ENCODE measurements at places on chromosomes 6 and 20.

GRCh38 chr6:20447581-20448132 lies 46.0 kb downstream of the E2F3 start:
- DNase-seq: no peak

GRCh38 chr20:56656632-56657031 lies 27.5 kb downstream of the TFAP2C start:
- DNase-seq: no peak

- no peak for DNase-seq
These were observed 34.5 kb upstream of the HBS1L start for GRCh38 chr6:135088818-135089809.

DNA sequence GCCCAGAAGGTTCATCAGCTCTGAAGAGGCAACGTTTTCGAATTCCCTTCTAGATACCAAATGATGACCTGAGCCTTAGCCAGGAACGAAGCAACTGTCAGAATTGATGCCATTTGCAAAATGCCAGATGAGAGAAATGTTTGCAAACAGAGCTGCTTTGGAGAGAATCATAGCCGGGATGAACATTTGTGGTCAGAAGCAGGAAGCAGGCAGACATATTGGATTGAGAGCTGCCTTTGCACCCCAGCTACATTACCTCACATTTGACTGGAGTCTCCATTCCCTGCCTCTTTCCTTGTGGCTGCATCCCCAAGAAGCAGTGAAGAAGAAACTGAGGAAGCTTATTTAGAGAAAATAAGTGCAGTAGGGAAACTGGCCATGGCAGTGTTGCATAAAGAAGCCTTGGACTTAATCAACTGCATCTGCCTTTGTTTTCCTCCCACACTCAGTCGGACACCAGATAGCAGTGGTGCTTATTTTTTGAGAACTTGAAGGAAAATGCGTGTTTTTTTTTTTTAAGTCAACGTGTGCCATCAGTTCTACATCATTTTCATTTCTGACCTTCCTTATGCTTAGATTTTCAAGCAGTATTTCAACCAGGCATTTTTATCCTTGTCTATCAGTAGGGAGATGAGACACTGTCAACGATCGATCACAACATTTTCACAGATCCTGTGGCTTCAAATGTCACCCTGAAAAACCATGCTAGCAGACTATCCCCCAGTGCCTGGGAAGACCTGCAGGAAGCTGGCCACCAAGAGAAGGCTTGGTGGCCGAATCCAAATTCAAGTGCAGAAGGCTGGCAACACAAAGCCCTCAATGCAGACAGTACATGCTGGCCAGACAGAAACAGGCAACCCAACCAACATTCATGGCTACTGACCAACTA lies 541.2 kb upstream of the JARID2 start:
- no peak for DNase-seq

DNA sequence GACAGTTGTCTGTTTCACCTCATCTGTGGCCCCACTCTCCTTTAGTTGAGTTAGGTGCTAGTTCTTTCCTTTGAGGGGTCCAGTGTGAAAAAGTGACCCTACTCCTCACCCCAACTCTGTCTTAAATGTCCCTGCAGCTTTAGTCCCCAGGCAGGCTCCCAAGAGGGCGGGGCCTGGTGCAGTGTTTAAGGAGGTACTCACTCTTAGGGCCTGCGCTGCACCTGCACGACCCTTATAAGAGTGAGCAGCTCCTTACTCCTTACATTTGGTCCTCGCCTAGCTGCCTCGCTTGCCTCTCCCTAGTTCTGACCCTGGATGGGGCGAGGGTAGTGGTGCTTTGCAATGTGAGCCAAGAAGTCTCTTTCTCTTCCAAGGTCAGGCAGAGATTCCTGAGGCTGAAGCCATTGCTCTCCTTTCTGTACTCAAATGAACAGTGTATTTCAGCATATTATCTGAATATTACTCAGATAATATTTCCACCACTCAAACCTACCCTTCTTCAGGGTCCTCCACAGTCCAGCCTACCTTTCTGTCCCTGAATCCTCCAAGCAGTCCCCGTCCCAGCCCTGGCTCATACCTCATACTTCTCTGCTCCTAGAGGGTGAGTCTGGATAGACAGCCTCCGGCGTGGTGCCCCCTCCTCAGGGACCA lies 11.9 kb upstream of the VEGFA start:
- DNase-seq: no peak

DNA sequence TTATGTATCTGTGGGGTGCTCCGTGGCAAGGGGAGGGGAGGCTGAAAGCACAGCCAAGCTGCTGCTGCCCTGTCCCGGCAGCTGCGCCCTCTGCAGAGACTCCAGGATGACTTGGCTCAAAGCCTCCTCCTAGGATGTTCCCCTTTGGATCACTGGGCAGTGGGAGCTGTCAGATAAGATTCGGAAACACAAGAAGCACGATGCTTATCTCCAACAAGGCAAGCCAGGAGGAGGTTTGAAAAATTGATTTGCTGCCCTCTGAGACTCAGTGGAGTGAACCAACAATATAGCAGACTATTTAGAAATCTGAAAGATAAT lies 776.4 kb downstream of the C6orf118 start:
- DNase-seq: no peak

- DNase-seq: no peak
These were observed 27.9 kb downstream of the FAM83B start for GRCh38 chr6:54874349-54875048.

GRCh38 chr20:18001131-18001921 lies 32.5 kb downstream of the MGME1 start:
- DNase-seq: no peak

DNA sequence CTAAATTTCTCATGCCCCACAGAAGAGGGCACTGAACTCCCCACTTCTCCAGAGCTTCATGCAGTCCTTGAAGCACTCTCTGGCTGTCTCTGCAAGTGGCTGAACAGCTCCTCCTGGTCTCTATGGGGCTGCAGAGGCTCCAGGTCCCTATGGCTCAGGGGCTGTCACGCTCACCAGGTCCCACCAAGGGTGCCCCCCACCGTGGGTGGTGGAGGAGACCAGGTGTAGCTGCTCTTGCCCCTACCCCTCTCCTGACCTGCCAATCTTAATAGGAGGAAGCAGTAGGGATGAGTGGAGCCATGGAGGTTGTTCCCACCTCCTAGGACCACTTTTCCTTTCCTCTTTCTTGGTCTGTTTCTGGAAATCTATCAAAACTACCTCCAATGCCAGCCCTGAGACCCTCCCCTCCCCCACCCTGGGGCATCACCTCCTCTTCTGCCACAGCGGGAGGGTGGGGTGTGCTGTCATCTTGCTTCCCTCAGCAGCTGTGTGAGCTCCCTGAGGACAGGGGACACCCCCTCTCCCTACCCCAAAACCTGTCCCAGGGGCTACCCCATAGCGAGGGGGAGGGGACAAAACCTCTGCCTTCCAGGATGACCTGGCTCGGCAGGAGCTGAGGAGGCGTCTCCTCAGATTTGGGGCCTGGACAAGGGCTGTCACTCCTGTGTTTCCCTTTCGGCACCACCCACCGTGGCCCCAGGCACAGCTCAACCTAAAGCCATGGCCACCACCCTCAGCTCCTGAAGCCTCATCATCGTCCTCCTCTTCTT lies 12.0 kb upstream of the RAET1E start:
- DNase-seq: no peak

DNA sequence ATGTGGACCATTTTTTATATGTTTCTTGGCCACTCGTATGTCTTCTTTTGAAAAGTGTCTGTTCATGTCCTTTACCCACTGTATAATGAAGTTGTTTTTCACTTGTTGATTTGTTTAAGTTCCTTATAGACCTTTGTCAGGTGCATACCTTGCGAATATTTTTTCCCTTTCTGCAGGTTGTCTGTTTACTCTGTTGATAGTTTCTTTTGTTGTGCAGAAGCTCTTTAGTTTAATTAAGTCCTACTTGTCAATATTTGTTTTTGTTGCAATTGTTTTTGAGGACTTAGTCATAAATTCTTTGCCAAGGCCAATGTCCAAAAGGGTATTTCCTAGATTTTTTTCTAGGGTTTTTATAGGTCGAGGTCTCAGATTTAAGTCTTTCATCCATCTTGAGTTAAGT lies 66.2 kb downstream of the UNC5CL start:
- no peak for DNase-seq

DNA sequence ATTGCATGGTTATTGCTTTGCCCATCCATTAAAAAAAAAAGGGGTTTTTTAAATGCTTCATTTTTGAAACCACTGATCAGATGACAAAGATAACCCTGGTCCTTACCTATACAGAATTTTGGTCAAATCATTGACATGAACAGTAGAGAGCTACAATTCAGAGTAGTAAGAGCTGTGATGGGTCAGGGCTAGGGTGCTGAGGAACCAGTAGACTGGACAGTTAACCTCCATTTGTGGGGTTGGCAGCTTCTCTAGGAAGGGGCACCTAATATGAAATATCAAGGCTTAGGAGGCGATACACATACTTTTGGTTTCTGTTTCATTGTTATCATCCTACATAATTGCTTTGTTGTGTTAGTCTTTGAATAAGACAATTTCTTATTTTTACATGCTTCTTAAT lies 55.1 kb downstream of the ORC3 start:
- no peak for DNase-seq

- DNase-seq: no peak
These were observed 392.4 kb downstream of the TAF4 start for GRCh38 chr20:61673152-61673847.

DNA sequence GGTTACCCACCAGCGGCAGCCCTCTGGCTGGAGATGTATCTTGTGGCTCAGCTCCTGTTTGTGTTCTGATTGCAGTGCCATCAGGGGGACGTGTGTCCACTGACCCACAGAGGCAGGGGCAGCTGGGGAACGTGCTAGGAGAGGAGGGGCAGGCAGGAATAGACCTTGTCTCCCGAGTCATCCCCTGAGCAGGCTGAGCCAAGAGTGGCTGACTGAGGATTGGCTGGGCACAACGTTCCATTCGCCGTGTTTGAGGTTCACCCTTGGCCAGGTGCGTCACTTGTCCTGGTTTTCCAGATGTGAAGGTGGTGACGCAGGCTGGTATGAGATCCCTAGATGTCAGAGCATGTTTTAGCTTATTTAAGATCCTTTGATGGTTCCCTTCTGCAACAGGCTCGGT lies 57.7 kb downstream of the ADNP start:
- no peak for DNase-seq

DNA sequence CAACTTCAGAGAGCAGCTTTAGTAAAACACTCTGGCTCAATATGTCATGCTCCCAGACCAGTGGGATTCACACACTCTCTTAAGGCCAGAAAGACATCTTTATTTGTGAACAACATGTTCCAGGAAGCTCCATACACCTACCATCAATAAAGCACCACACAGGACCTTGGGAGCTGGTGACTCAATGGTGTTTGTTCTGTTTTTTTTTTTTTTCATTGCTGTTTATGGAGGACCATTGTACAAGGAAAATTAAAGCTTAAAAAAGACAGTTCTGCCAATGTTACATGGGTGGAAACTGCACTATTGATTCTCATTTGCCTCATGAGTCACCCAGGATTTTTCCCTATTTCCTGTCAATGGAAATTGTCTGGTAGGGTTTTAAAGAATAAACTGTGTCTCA lies 36.3 kb upstream of the TENT5A start:
- DNase-seq: no peak

- DNase-seq: no peak
These were observed 55.2 kb upstream of the ASIP start for GRCh38 chr20:34185766-34186620.

DNA sequence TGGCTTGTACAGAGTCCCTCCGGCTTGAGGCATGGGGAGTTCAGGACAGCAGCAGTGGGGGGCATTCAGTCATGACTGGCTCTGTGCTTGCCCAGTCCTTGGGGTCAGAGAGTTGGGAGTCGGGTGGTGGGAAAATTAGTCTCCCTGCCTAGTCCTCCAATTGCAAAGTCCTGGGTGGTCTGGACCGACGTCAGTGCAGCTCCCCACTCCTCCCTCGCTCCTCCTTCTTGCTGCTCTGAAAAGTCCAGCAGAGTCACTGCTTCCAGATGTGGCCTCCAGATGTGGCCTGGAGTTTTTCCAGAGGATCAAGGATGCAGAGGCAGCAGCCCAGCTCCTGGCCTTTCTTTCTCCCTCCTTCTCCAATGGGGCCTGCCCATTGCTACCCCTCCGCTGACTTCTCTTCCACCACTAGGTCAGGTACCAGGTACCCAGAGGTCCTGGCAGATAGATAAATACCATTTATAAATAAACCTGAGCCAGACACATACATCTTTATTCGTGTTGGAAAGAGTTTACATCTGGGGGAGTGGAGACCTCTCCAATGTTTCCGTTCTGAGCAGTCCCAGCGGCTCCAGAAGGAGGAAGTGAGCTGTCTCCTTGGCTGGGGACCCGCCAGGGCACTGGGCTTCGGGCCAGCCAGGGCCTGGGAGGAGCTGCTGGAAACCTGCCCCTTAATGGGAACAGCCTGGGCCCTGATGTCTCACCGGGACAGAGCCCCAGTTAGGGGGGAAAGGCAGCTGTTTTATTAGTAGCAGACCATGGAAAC lies 49.0 kb upstream of the RNF24 start:
- DNase-seq: no peak

- DNase-seq: no peak
These were observed 30.2 kb downstream of the TMX4 start for GRCh38 chr20:7989379-7989778.

DNA sequence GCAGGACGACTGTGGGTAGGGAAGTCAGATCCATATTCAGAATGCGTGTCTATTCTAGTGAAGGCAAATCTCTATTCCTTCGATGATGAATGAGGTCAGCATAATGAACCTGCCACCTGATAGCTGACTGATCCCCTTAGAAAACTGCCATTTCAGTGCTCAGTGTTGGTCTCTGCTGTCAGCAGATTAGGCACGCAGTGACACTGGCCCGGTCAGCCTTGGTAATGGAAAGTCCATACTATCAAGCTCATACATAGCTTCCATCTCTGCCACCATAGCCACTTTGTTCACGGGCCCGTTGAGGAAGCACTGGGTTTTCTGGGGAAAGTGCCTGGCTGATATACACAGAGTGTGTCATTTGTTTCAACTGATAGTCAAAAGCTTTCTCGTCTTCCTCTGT lies 54.0 kb downstream of the C6orf52 start:
- DNase-seq: no peak

DNA sequence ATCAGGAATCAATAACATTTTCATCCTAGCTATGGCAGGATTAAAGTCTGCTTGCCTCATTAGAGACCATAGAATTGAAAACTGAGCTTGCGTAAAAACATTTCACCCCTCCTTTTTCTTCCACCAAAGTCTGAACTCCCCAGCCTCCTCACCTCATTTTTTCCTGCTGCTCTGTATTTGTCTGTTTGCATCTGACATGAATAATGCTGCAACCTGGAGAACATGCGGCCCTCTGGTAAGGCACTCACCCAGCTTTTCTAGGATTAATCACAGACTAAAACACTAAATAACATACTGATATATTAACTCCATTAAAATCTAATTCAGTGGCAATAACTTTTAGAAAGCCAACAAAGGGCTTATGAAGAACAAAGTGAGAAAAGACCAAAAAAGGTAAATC lies 677.7 kb upstream of the NRSN1 start:
- no peak for DNase-seq

- DNase-seq: no peak
These were observed 1.9 kb downstream of the RNF217 start for GRCh38 chr6:124963831-124964763.
